Activated T-helper 1 cell treated with anti-CD3 and anti-CD28 coated beads, Interleukin-2, amount 50 U/mL, for 16 hours (primary cell): ENCODE measurements at places on chromosomes 11 and 22.

GRCh38 chr11:102580185-102580951, 44.8 kb downstream of the MMP20 start:
- no peak for DNase-seq

DNA sequence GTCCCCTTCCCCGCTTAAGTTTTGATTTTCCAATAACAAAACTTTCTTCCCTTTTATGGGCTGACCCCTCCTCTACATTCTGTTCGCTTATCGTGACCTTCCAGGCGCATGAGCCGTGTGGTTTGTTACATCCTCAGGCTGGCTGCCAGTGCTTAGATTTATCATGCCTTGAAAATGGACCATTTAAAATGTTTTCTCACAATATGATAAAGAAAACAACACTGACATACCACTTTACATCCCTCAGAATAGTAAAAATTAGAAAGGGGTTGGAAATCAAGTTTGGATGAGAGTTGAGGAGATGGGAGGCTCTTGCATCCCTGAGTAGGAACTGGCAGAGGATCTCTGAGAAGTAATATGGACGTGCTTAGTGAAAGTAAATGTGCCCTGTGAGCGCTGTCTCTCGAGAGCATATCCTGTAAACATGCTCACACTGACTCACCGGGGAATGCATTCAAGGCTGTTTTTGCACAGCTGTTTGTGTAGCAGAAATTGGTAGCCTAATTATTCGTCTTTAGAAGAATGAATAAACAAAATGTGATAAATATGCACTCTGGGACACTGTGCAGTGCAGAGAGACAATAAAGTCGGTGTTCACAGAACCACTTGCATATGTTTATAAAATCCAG, 17.1 kb upstream of the TOLLIP start:
- no peak for DNase-seq

DNA sequence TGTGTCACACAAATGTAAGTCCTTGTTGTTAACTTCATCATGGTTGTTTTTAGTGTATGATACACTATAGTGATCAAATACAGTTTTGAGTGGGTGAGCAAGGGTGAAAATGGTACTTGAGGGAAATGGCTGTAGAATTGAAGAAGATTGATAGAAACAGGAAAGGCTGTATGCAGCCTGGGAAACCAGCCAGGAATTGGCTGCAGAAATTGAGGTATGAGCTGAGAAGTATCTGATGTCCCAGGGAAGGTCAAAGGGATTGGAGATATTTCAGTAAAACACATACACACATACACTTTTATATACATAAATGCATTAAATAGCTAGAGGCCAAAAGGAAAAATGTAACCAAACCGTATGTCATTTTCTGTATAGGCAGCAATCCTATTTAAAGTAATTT, 13.1 kb upstream of the YAP1 start:
- DNase-seq, result no peak

- no peak for DNase-seq
Measured at GRCh38 chr11:95279921-95280868, 49.2 kb upstream of the SESN3 start.

DNA sequence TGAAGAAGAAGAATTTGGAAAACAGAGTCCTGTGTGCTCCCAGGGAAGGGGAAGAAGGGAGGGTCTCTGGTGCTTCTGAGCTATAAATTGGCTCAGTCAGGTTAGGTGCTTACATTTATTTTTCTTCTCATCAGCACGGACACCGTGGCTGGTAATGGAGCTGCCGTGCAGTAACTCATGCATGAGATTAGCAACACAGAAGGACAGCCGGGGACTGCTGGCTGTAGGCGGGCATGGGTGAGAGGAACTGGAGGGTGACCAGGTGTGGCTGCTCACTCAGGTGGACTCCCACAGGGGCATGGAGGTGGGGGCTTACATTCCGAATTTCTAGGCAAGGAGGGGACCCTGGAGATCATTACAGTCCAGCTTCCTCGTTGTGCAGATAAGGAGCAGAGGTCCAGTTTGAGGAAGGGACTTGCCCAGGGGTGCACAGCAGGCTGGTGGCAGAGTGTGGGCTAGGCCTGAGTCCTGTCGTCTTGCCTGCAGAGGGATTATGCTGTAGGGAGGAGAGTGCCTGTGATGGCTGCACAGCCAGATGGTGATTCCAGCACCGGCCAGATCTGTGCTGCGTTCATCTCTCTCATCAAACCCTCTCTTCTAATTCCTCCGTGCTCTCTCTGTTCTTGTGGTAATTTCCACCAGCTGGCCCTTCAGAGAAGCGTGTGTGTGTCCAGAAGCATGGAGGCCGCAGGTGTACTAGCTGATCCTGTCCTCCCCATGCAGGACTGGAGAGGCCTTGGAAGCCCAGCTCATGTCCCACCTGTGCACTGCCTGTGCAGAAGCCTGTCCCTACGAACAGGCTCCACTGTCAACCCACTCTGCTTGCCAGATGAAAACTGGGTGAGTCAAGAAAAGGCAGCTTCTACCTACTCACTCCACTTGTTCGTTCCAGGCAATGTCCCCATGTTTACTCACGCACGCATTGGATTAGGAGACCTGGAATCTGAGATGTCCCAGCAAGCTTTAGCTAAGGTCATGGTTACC, 78.9 kb downstream of the NTM start:
- no peak for DNase-seq

DNA sequence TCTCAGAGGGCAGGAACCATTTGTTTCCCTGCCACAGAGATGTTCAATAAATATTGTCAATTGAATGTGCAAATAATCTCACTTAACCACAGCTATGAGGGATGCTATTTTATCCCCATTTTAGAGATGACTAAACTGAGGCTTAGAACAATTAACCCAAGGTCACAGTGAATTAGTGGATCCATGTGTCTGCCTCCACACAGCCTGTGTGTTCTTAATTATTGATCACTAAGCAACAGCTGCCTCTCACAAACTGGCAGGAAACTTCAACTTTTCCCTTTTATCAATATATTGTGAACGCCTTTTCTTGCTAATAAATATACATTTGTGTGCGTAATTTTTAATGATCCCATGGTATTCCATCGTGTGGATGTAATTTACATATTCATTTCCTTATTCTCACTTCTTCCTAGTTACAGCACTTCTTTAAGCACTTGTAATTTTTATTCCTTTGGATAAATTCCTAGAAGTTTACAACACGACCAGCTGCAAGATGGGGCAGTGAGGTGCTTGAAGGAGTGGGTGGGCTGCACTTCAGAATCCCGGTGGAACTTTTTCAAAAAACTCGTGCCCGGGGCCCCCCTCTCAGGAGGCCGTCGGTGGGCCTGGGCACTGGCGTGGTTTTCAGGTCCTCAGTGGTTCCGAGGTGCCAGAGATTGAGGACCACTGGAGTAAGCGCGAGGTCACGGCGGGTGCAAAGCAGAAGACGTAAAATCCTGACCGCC, 915 bp upstream of the SREBF2 start:
- DNase-seq, result no peak
